Activated CD8-positive, alpha-beta memory T cell treated with anti-CD3 and anti-CD28 coated beads for 4 hours (primary cell): ENCODE measurements at places on chromosomes 12 and 14.

DNA sequence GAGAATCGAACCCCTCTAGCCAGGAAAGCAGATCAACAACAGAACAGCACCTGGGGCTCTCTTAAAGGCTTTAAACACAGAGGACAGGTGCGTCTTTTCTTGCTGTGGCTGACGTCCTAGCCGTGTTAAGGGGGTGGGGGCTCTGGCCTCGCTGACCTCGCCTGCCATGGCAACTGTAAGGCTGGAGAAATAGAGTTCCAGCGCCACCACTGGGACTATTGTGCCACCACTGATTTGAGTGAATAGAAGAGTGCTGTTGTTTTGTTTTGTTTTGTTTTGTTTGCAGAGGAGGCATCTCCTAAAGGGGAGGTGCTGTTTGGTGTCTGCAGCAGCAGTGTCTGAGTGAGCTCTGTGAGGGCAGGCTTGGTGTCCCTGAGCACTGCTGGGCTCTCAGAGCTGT lies 34.2 kb upstream of the PRMT8 start:
- DNase-seq = no peak

- no peak for DNase-seq
These were observed 147.4 kb upstream of the EGLN3 start for GRCh38 chr14:34098045-34098984.

DNA sequence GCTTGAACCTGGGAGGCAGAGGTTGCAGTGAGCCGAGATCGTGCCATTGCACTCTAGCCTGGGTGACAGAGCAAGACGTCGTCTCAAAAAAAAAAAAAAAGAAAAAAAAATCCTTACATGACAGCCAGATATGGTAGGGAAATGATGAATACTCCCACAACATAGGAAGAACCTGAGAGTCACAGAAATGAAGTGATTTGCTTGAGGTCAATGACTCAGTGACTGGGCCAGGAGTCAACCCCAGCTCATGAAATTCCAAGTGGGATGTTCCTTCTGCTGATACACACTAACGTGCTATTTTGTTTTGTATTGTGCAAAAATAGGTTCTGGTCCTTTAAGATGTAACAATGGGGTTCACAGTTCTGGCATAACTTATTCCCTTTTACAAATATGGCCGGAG lies 9.0 kb downstream of the RHOF start:
- DNase-seq = no peak

GRCh38 chr14:96811985-96812667 lies 14.9 kb downstream of the VRK1 start:
- DNase-seq = no peak

GRCh38 chr12:20798554-20798953 lies 12.0 kb upstream of the SLCO1B3 start:
- DNase-seq = no peak

DNA sequence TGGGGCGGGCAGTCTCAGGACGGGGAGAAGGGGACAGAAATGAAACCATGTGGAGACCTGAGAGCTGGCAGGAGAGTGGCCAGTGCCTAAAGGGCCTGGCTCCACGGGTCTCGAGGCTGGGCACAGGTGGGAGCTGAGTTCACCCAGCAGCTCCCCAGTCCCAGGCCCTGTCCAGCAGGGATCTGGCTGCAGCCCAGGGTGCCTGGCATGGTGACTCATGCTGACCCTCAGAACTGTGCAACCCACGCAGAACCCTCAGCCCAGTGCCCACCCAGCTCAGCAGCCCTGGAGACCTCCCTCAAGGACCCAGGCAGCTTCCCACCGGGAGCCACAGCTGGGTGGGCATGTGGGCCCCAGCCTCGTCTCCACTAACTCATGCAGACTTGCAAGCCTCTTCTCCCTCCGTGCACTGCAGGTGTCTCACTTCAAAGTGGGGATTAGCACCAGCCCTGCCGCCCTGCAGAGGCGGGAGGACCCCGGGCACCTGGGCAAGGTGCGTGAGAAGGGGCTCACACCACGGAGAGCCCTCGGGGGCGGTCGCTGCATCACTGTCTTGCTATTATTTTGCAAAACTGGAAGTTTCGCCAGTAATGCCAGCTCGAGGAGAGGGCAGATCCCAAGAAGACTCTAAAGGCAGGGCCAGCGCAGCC lies 46.3 kb downstream of the CCNK start:
- no peak for DNase-seq

DNA sequence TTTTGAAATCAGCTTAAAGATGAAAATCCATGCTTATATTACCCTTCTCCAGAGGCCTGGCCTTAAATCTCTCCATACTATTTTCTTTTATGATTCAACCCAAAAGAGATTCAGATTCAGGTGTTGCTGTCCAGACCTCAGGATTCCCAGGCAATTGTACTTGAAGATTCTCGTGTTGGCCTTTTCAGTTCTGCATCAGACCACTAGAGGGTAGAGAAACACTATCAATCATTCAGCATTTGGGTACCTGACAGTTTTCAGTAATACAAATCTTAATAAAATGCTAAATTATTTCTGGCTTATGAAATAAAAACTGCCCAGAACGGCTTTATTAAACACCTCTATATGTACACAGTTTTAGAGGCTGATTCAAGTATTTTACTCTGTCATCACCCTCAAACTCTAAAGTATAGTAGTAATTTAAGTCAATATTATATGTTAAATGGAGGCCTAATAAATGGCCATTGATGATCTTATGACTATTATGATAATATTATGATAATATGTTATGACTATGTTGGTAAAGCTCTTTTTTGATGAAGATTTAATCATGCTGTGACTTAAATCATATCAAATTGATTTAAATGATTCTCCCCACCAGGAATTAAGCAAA lies 301.1 kb downstream of the DUSP6 start:
- no peak for DNase-seq

DNA sequence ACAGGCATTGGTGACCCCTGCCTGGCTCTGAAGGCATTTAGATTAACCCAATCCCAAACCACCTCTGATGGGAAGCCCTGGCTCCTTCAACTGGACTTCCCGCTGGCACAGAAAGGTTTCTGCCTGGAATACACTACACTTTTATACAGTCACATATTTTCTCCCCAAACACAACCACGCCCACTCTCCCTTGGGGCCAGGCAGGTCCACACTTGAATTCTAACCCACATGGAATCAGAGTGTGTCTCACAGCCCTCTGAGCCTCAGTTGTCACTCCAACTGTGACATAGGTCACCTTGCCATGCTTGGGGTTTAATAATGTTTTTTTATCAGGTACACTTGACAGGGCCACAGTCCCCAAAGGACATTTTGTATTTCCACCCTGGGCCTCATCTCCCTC lies 368.6 kb downstream of the BCL11B start:
- DNase-seq = no peak

DNA sequence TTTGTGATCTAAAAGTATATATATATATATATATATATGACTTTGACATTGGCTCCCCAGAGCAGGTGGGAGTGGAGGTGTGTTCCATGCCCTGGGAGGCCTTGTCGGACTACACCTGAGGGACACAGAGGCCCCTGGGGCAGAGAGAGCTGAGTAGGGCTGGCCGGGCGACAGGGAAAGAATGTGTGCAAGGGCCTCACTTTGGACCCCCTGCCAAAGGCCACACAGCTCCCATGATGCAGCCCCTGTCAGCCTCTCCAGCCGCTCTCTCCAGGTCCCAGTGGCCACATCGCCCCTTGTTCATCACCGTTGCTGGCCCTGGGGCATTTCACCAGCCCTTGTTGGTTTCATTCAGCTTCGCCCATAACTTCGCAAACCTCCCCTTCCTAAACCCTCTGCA lies 123.9 kb downstream of the BCL11B start:
- DNase-seq = no peak

GRCh38 chr12:22333186-22333712 lies 1.3 kb downstream of the ST8SIA1 start:
- no peak for DNase-seq

DNA sequence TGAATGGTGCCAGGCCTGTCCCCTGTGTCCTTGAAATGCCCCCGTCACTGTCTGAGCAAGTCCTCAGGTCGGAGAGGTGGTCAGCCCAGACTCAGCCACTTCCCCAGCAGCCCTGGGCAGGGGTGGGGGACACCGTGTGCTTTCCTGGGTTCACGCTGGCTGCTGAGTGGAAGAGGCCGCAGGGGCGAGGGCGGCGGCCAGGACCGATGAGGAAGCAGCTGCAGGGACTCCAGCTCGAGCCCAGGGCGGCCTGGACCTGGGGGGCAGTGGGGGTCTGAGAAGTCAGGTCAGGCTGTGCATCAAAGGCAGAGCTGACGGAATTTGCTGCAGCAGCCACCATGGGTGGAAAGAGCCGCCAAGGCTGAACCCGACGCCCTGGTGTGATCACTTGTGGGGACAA lies 28.4 kb downstream of the NOC4L start:
- DNase-seq = no peak

DNA sequence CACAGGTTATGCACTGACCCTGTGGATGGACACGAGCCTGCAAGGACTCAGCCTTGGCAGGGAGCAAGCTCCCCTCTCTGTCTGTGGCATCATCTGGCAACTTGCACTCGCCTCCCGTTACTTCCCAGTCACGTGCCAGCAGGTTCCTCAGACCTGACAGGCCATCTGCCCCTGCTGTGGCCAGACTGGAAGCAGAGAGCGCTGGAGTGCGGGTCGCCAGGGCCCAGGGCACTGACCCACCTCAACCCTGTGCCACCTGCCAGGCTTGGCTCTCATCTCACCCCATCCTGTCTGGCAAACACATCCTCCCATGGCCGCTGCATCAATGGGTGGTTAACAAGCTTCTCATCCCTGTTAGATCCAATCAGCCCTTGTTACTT lies 28.4 kb downstream of the SLC6A12 start:
- DNase-seq = no peak

DNA sequence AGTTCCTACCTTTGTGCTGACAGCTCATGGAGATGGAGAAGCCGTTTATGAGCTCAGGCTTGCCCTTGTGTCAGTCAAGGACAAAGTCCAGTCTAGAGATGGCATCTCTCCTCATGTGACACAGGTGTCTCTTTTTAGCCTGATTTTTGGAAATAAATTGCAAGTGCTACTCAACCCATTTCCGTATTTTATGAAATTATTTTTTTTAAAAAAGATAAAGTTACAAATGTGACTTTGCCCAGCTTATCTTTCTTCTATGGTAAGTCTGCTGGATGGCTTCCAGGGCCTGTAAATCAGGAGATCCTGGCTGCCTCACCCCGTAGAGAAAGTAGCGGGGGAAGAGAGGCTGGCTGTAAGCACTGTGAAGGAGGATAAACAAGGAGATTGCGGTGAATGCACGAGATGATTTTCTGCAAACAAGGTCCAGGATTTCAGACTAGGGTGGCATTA lies 169.7 kb downstream of the MYRFL start:
- DNase-seq = no peak

DNA sequence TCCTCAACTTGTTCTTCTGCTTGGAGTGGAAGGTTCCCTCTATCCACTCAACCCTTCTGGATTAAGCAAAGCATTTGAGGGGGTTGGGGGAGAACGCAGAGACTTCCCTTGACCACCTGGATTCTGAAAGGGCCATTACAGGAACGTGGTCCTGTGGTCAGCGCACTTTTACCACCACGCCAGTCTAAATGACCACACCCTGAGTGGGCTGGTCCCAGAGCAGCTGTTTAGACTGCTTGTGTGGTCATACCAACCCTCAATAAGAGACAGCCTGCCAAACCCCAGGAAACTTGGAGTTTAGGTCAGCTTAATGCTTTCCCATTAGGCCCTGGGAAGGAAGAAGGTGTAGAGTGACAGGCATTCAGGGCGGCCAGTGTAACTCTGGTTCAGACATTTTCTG lies 165.5 kb upstream of the ATP2B1 start:
- DNase-seq = no peak

DNA sequence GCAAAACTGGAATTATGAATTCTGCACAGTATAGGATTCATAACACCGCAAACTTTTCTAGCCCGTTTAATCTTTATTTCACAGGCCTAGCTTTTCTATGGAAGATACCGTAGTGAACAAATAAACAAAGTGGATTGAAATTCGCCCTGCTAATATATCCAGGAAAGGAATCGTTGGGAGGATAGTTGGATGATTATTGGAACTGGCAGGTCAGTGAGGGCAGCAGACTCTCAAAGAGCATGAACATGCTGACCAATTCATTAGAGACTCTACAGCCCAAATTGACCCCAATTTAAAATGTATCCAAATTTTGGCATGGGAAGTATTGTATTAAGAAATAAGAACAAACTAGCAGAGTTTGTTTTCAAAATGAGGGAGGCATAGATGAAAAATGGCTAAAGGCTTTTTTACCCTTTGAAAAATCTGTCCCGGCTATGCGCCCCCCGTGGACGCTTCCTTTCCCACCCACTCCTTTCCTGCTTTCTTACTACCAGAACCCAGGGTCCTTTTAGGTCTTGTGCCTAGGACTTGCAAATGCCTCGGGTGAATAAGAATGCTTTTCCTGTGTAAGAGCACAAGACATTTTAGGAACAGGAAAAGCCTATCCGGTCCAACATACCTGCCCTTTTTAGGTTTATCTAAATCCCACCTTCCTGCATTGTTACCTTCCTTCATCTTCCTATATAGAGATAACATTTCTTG lies 84.6 kb upstream of the PTPRB start:
- no peak for DNase-seq

DNA sequence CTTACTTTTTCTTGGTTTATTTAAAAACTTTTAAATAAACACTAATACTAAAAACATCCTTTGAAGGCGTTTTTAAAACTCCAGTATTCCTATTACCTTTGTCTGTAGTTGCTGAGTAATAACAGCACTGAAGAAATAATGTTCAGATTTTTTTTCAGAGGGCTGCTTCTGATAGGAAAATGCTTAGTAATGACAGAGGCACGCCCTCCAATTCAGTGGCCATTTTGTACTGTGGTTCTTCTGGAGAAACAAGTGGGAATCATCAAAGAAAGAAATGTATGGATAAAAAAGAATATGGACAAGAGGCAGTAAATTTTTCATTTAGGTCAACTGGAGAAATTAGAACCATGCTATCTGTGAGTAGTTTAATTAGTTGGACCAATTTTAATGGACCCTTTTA lies 13.6 kb downstream of the VEZT start:
- DNase-seq = no peak

GRCh38 chr12:225012-225411 lies 11.1 kb upstream of the SLC6A12 start:
- DNase-seq = no peak

DNA sequence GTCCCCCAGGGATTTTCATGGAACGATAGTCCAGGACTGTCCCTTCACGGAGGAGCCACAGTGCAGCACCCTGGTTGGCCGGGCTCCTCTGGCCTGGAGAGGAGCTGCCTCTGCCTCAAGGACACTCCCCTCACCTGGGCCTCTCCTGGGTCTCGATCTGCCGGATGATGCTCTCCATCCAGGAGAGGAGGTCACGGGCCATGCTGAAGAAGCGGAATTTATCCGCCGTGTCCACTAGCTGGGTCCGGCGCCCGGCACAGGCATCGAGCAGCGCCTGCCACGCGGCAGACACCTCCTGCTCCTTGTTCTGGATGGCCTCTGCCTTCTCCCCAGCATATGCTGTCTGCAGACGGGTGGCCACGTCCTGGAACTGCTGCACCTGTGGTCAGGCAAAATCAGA lies 66.5 kb downstream of the PLEKHG3 start:
- DNase-seq = no peak

GRCh38 chr14:65065719-65066118 lies 36.6 kb downstream of the MAX start:
- no peak for DNase-seq

GRCh38 chr12:45234139-45234865 lies 18.4 kb downstream of the ANO6 start:
- DNase-seq = no peak
